ENCODE measurements at places on chromosomes 1 and 21.

DNA sequence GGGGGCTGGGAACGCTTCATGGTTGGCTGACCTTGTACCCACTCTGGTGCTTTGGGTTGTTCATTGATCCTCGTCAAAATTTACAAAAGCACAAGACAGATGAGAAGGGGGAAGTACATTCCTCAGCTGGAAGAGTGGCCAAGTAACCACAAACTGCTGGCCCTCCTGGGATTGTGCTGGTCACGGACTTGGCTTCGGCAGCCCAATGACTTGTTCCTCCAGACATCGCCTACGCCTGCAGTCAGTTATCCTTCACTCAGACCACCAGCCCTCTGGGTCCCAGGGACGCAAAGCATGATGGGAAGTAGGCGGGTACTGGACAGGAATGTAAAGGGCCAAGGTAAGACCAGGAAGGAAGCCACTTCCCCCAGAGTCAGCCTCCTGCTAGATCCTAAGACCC is 53.1 kb downstream of the LMX1A start:
- DNase-seq = no peak

GRCh38 chr21:41836166-41837015 is 42.8 kb downstream of the PRDM15 start:
- no peak for DNase-seq

- no peak for DNase-seq
Measured at GRCh38 chr1:14570514-14570913, 28.0 kb upstream of the KAZN start.

- DNase-seq = no peak
Measured at GRCh38 chr1:234474375-234474774, 4.6 kb downstream of the TARBP1 start.

DNA sequence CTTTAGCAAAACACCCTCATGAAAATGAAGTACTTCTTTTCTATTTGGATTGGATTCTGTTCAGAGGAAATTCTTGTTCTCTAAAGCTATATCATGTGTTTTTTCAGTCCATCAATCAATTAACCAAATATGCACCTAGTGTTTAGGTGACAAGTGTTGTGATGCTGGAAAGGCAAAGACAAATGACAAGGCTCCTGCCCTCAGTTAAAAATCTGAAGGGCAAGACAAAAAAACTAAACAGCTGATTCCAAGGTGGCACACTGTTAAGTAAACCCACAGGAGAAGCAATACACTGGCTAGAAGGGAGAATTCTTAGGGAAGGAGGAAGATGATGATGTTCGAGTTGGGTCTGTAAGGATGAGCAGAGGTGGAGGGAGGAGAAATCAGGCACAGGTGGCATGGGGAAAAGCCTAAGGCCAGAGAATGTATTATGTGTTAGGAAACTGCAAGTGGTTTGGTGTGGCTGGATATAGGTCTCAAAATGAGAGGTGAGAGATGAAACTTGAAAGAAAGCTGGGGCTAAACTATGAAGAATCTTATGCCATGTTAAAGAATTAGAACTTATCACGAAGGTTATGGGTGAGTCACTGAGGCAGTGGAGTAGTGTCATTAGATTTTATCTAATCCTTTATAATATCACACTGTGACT is 51.8 kb upstream of the GFI1 start:
- no peak for DNase-seq

- peak; percentile 23 for DNase-seq
Measured at GRCh38 chr1:180964595-180964994, 51.9 kb downstream of the KIAA1614 start.

GRCh38 chr1:209823143-209824041 is 4.4 kb upstream of the UTP25 start:
- peak; percentile 61 for DNase-seq

DNA sequence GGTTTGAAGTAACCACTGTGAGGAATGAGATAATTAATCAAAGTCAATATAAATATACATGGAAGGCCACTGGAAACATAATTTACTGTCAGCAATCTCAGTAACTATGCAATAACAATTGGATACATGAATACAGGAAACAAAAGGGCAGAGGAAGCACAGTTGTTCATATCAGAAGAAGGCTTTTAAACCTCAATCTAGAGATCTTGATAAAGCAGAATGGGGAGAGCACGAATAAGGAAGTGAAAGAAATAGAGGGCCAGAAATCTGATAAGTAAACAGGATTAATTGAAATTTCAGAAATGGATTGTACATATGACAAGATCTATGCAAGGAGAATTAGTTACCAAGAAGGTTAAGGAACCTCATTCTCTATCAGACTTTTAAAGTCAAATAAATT is 93.0 kb downstream of the EVI5 start:
- no peak for DNase-seq

DNA sequence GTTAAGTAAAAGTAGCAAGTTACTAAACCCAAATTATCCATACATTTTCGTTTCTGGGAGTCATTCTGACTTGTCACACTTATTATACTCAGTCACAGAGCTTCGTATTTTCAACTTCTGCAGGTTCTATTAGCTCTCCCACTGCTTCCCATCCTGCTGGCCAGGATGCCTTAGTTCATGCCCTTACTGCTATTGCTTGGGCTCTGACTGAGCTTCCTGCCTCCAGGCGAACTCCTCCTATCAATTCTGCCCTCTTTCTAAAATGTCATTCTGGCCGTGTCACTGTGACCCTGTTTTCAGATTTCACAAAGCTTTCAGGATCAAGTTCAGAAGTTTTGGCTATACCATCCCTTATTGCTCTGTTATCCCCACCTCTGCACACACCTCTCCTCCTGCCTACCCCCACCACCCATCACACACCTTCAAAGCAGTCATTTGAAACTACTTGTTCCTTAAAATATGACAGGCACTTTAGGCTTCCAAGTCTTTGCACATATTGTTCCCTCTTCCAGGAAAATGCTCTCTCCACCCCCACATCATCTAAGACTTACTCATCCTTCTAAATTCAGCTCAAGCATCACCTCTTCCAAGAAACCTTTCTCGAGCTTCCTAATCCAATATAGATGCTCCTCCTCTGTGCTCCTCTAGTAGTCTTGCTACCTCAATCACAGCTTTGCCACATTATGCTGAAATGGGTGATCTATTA is 278.0 kb downstream of the BRINP2 start:
- DNase-seq = no peak

GRCh38 chr1:155040358-155041093 is 6.9 kb downstream of the DCST1 start:
- DNase-seq = no peak

- DNase-seq = no peak
Measured at GRCh38 chr1:52233463-52233862, 91.6 kb downstream of the ZFYVE9 start.

DNA sequence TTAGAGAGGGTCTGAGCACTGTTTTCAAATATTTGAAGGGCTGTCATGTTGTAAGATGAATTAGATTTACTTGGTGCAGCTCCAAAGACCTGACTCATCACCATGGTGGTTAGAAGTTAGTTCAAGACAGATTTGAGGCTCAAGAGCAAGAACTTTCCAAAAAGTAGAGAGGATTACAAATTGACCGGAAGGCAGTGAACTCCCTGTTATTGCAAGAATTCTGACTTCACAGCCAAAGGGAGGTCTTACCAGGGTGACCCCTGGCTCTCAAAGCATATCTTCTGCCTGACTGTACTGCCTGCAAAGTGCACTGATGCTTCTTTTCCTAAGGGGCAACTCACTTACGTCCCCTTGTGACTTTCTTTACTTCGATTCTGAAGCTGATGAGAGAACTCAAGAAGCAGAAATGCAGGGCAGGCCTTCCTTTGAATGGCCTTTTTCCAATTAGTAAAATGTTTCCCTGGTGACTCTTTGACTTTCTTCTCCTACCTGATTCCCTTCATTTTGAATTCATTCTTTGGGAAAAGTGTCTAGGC is 86.4 kb downstream of the NAV1 start:
- DNase-seq = no peak

- peak; percentile 5 for DNase-seq
Measured at GRCh38 chr1:3453203-3453761, 1.2 kb upstream of the ARHGEF16 start.

- no peak for DNase-seq
Measured at GRCh38 chr21:28639737-28640136, 352.9 kb downstream of the LTN1 start.

DNA sequence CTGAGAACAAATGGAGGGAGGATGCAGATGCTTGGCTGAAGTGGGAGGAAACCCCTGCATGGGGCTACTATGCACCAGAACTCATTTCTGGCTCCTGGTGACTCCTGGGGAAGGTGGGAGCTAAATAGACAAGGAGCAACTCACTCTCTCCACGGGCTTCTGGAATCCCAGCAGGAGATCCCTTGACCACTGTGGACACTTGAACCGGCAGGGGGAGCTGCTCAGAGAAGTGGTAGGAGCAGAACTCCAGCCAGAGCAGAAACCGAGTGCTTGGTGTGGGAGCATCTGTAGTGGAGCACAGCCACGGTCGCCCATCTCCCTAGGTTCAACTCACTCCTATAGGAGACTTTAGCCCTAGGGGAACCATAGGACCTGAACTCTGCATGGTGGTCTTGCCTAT is 205.6 kb upstream of the GJB5 start:
- DNase-seq = no peak

- DNase-seq = no peak
Measured at GRCh38 chr1:232551386-232551785, 78.5 kb downstream of the SIPA1L2 start.

- no peak for DNase-seq
Measured at GRCh38 chr21:45543371-45543709, 1.1 kb upstream of the SLC19A1 start.

DNA sequence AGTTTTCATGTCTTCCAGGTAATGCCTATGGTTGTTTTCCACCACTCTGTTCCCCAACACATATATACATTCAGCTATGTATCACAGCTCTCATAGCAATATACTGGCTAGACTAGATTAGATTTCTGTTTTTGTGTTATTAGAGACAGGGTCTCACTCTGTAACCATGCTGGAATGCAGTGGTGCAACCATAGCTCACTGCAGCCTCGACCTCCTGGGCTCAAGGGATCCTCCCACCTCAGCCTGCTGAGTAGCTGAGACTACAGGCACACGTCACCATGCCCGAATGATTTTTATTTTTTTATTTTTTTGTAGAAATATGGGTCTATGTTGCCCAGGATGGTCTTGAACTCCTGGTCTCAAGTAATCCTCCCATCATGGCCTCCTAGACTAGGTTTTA is 37.7 kb downstream of the SYNJ1 start:
- DNase-seq = no peak

DNA sequence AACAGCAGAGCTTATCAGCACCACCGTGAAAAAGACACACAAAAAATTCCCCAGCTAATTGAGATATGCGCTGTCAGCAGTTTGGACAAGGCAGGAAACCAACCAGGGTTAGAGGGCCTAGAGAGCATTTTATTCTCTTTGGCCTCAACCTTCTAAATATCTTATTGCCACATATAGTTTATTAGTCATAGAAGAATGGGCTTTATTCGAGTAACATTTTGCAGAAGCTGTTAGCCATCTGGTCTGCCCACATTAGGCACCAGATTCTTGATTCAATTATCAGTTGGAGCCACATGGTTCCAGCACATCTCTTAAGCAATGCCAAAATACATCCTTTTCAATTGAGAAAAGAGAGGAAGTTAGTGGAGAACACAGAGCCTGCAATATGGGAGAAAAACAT is 109.9 kb upstream of the CXADR start:
- no peak for DNase-seq

- no peak for DNase-seq
Measured at GRCh38 chr1:92899780-92900179, 61.5 kb downstream of the DIPK1A start.

DNA sequence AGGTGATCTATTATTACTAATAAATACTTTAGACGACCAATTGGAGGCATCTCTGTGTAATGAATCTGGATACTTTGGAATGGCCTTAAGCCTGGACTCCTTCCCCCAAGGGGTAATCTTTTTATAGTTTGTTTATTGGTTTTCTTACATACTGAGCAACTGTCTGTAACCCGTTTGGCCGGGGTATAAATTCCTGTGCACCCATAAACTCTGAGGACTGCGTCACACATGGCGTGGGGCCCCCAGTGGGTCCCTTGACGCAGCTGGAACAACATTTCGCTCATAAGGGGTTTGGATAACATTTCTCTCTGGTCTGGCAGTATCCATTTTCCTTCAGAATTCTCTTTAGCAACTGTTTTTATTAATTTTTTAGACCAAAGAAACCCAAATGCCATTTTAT is 26.5 kb downstream of the SCCPDH start:
- no peak for DNase-seq

DNA sequence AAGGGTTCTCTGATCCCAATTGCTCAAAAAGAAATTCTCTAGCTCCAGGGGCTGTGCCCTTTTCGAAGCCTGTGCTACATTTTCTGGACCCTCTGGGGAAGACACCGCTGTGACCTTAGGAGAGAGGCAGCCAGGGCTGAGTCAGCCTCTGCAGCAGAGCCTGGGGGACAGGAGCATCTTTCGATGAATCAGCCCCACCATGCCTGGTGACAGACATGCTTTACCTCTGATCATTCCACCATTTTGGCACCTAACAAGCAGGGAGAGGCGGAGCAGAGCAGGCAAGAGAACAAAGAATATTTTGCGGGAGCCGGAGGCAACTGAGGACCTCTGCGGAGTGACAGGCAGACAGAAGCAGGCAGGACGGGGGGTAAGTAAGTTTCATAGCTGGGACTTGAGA is 84.9 kb downstream of the VWA5B1 start:
- no peak for DNase-seq

DNA sequence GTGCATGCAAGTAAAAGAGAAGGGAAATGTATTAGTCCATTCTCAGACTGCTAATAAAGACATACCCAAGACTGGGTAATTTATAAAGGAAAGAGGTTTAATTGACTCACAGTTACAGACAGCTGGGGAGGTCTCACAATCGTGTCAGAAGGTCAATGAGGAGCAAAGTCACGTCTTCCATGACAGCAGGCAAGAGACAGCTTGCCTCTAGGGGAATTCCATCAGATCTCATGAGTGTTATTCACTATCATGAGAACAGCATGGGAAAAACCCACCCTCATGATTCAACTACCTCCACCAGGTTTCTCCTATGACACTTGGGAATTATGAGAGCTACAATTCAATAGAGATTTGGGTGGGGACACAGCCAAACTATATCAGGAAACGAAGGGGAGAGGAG is 8.1 kb downstream of the KRTAP21-3 start:
- DNase-seq = no peak

DNA sequence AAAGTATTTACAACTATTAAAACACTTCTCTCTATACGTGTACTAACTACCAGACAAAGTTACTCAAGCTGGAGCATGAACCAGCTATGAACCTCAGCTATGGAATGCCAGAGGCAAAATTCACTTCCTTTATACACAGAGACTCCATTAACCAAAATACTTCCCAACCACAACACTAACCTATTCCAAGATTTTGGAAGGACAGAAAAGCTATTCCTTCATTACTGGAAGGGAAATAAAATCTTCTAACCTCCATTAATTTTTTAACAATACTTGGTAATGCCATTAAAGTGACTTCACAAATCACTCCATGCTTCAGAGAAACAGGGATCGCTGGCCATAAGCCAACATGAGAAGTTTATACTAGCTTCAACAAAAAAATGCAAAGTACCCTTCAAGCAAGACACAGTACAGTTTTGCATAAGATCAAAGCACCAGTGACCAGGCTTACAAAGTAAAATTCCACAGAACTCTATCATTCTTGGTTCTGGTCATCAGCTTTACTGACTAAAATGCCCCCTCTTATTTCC is 58.0 kb downstream of the PUM1 start:
- no peak for DNase-seq

Data from NCI-H510A treated with DMSO at 0.1 percent for 48 hours (cell line).